ENCODE measurements at places on chromosomes 11 and 22.

DNA sequence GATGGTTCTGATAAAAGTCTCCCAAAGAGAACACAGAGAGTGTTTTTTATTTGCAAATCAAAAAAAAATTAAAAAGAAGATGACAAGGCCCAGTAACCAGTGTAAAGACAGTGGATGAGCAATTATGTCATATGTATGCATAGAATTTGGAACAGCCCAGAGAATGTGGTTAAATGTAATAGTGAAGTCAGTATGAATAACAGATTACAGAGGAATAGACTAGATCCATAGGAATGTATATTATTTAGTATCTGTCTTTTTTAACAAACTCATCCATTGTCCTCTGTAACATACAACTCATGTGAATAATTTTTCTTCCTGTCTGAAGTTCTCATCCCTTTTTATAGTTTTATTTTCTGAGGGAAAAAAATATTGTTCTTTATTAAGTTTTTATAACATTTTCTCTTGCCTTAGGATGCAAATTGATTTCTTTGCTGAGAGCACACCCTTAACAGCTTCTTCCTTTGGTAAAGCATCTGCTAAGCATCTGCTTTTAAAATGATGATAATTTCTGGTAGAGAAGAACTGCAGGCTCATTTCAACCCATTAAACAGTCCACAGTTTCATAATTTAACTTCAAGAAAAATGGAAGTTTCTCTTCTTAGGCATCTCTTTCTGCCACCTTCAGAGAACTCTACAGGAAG is 266.5 kb upstream of the MTNR1B start:
- DNase-seq: peak; percentile 81

- DNase-seq: no peak
These were observed 23.7 kb downstream of the SCN4B start for GRCh38 chr11:118128721-118129470.

DNA sequence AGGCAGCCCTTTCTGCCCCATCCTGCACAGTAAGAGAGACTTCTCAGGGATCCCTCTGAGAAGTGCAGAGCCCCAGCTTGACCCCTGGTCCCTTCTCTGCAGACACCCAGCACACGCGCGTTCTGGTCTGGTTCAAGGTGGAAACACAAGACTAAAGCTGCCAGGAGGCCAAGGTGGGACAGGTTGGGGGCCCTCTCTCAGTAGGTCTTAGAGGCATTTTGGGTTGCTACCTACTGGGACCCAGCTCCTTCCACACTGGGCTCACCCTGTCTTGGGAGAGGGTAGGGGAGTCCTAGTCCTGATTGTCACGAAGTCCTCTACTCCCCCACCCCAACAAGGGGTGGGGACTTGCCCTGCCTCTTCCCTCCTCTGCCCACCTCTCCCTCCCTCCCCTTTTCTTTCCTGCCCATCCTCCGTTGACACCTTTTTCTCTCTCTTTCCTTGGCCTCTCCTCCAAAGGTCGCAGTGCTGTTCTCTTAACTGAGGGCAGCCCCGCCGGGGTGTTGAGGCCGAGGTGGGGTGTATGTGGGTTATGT is 763 bp upstream of the SOX10 start:
- no peak for DNase-seq

GRCh38 chr11:19374151-19374569 is 133.4 kb upstream of the E2F8 start:
- peak; percentile 98 for DNase-seq

- DNase-seq: no peak
These were observed at the start of gene PNPLA5 for GRCh38 chr22:43891360-43892182. PNPLA5 (minus strand) TSS chr22:43892013; CDS start chr22:43891880, 133 bp downstream.

All from HS-5 (cell line).